NCI-H774 (cell line): ENCODE measurements at places on chromosomes 5 and 9.

GRCh38 chr5:149618581-149619248 is 37.4 kb downstream of the ARHGEF37 start:
- DNase-seq = peak; percentile 26

- DNase-seq = no peak
Measured at GRCh38 chr5:16981700-16982099, 45.6 kb upstream of the MYO10 start.

DNA sequence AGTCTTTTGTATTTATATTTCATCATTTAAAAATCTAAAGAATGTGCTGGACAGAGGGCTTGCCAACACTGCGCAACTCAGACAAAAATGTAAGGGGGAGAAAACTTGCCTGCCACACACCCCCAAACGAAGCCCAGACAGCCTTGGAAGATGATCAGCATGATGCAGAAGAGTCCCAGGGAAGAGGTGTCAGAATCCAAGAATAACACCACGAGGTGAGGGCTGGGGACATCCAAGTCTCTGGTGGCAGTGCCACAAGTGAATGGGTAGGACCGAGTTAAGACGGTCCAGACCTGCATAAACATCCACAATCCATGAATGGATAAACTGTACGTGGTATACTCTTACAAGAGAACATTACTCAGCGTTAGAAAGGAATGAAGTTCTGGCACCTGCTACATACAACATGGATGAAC is 10.4 kb downstream of the EPB41L4B start:
- no peak for DNase-seq

GRCh38 chr9:113886933-113887332 is 10.8 kb downstream of the ZNF618 start:
- DNase-seq = no peak

DNA sequence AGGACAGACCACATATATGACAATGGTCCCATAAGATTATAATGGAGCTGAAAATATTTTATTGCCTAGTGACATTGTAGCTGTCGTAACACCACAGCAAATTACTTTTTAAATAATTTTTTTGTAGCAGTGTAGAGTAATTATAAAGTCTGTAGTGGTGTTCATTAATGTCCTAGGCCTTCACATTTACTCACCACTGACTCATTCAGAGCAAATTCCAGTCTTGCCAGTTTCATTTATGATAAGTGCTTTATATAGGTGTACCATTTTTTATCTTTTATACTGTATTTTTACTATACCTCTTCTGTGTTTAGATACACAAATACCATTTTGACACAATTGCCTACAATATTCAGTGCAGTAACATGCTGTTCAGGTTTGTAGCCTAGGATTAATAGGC is 67.6 kb downstream of the TLE4 start:
- no peak for DNase-seq

GRCh38 chr5:154395407-154396106 is 50.2 kb upstream of the SAP30L start:
- DNase-seq = peak; percentile 49

GRCh38 chr5:151382576-151382975 is 35.2 kb upstream of the SLC36A2 start:
- no peak for DNase-seq

GRCh38 chr9:98146101-98146991 is 27.3 kb upstream of the TRIM14 start:
- no peak for DNase-seq
